ENCODE measurements at places on chromosomes 5 and 9.

GRCh38 chr5:38099205-38100168, 158.9 kb upstream of the EGFLAM start:
- no peak for DNase-seq

DNA sequence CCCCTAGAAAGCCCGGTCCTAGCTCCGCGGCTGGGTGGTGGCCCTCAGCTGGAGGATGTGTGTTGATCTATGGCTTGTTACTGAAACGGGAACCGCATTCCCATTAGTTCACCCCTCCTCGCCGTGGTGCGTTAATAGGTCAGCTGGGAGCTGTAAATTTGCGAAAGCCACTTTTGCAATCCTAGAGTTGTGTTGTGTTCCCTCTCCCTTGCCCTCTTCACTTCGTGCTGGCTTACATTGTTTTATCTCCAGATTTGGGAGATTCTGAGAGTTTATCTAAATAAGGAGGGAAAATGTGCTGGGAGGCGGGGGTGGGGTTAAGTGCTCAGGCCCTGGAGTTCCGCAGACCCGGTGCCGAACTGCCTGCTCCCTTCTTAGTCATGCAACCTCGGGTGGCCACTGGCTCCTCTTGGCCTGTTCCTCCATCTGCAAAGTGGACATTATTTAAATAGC, 62.8 kb downstream of the HMCN2 start:
- DNase-seq, result no peak

DNA sequence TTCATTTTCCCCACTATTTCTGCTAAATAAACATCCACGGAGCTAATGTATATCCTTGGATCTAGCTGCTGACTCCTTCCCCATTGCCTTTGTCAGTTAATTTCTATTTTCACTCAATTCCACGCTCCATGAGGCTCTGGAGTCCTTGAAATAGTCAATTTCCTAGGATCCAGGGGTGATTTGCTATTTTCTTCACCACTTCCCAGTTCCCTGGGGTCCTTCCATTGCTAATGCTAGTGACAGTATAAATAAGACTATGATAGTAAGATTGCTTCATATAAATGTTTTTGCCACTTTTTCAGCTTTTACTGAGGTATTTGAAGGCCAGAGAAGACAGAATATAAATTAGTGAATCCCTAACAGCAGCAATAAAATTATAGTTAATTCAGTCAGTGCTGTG, 13.1 kb downstream of the TSSK1B start:
- DNase-seq, result no peak

- peak; percentile 1 for DNase-seq
These were observed 1.2 kb downstream of the LHFPL2 start for GRCh38 chr5:78647351-78647818.

GRCh38 chr5:55636683-55637082, 75.4 kb downstream of the SLC38A9 start:
- no peak for DNase-seq

DNA sequence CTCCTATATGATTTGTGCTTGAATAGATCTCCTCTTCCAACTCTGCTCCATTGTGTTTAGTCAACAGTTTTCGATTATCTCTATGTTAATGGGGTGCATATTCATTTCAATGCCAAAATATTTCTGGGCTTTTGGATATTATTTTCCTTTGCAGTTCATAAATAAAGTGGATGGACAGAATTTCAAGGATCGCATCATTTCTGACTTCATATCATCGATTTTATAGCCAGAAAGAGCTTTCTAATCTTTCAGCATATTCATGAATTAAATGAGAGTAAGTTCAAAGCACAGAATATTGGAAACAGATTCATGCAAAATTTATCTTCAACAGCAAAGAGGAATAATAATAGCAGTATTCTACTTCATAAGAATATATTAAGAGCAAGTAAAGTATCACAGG, 60.0 kb upstream of the MINAR2 start:
- no peak for DNase-seq

- no peak for DNase-seq
These were observed 315.8 kb upstream of the PDE4D start for GRCh38 chr5:60209146-60209840.

GRCh38 chr9:76873056-76873792, 32.7 kb downstream of the PRUNE2 start:
- no peak for DNase-seq

GRCh38 chr5:166377756-166378155, 1913.7 kb upstream of the WWC1 start:
- no peak for DNase-seq

DNA sequence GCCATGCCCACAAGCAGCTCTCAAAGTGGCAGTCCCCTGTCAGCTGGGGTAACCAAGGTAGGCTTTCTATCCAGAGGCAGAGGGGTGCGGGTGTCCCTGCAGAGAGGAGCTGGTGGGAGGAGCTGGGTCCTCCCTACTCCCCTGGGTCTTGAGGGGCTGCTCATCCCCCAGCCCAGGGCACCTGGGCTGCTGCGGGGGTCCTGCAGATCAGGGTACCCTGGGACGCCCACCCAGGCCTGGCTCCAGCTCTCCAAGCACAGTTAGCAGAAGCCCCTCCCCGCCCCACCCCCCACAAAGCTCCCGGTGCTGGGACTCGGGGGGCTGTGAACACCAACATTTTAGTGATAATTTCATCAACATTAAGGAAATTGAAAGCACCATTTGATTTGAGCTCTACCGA, 29.8 kb downstream of the VAV2 start:
- DNase-seq, result no peak

- no peak for DNase-seq
These were observed 34.0 kb upstream of the AFAP1L1 start for GRCh38 chr5:149237662-149238061.

DNA sequence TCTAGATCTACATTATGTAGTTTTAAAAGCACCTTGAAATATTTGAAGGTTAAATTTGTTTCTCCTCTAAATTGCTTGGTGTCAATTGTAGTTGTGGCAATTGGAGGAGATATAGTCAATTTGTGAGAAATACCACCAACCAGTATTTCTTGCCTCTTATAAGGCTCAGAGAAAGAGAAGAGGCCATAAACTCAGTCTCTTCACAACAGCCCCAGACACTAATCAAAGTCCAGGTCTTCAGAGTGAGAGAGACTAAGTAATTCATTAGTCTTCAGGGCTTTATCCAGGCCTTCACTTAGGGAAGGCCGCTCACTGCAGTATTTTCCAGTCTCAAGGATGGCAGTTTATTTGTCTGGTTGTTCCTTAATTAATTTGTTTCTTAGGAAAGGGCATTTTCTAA, 168.0 kb upstream of the RGMB start:
- no peak for DNase-seq

DNA sequence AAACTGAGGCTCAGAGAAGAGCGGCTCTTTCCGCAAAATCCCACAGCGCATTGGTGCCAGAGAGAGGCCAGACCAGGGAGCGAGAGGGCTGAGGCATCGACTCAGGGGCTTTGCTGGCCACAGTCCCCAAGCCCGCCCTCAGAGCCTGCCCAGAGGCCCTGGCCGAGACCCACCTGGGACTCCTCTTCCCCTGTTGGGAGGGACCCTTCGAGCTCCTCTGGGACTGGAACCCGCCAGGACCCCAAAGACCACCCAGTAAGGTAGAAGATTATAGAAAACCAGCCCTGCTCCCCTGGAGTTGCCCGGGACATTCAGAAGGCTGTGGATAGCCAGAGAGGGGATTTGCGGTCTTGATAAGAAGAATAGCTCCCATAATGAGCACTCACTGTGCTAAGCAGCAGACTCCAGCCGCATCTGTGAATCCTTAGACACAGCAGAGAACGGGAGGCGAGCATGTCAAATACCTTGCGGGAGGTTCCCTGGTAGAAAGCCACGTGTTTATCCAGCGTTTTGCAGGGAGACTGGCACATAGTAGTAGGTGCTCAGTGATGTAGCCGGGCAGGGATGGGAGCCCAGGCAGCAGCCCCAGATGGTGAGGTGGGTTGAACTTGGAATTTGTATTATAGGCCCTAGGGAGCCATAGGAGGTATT, 651 bp upstream of the AK1 start:
- no peak for DNase-seq

DNA sequence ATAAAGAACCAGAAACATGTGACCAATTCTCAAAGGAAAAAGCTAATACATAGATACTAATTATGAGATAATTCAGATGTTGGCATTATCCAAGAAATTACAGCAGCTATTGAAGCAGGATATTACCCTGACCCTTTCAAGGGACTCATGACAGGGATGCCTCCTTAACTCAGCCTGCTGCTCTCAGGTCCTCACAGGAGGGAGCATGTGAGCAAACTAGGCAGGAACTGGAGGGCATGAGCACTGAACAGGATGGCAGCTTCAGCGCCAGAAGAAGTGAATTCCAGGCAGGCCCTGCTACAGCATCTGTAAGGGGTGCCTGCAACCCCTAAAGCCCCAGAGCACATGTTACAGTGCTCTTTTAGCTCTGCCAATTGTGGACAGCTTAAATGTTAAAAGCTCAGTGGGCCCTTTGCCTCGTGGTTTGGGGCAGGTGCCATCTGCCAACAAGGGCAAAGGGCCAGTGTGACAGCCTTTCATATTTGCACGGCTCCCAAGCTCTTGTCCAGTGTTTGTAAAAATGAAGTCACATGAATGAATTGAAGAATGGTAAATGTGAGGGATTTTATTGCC, 464.7 kb upstream of the COX7C start:
- DNase-seq, result no peak

GRCh38 chr9:137046088-137046787, at the start of gene NPDC1:
NPDC1 (minus strand) TSS chr9:137046177; CDS start chr9:137045989, 188 bp downstream.
- DNase-seq, result peak; percentile 80

GRCh38 chr5:16926417-16926816, 9.7 kb downstream of the MYO10 start:
- DNase-seq, result no peak

DNA sequence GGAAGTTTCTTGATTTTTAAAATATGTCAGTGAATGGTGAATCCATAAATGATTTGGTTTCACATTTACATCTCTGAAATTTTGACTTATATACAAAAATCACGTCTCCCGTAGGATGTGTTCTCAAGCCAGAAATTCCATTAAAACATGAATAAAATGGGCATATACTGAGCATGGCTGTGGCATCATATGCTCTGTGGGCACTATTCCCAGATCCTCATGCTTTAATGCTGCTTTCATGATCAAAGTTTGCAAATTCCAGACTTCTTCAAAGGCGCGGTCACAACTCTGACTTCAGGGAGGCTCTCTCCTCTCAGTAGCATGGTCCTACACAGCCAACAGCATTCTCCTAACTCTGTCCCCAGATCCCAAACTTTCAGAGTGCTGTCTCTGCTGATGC, 723.2 kb downstream of the TAF11L14 start:
- no peak for DNase-seq

- DNase-seq, result no peak
These were observed at the start of gene FAXDC2 for GRCh38 chr5:154850255-154851062. FAXDC2 (minus strand) TSS chr5:154850603; CDS start chr5:154838178, 12,425 bp downstream.

DNA sequence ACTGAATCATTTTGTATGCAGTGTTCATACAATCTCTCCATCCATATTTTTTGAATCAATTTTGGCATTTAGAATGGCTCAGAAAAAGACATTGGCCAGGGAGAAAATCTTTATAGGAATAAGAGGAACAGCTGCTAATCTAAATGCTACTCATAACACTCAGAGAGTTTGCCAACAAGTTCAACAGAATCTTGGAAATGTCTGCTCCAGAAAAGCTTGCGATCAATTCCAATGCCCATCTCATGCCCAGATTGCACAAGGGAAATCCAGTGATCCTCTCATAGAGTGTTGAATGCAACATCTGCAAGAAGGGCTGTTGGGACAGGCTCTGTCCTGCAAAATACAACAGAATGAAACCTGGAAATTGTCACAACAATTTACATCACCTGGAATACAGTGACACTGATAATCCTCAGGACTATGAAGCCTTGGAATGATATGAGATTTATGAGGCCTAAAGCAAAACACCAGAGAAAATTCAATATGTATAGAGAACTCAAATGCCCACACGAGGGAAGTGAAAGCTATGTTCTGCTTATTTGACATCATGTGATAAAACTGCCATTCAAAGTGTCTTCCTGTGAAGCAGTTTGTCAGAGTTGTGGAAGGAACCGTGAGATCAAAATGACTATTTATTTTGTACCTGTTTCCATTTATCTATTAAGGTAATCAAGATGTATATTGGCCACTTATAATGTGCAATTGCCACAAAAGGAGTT, 190.1 kb downstream of the PARP8 start:
- no peak for DNase-seq

GRCh38 chr5:96336351-96336985, 96.6 kb downstream of the PCSK1 start:
- peak; percentile 26 for DNase-seq

- DNase-seq, result no peak
These were observed 8.3 kb upstream of the FCHO2 start for GRCh38 chr5:72947498-72947897.

DNA sequence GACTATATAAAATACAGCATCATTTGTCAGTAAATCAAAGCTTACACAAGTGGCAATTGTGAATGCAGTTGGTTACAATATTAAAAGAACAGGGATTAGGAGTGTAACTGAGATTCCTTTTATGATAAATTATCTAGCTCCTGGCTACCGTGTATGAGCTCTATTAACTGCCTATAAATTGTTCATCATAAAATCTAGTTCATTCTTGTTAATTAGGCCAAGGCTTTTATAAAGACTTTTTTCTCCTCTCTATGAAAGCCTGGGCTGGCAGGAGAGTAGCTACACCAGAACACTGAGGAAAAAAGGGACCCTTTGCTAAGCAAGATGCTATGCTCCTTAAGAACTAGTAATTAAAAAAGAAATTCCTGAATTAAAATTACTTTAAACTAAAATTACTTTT, 132.4 kb upstream of the MEF2C start:
- DNase-seq, result no peak

GRCh38 chr5:87151547-87151946, 116.1 kb upstream of the RASA1 start:
- DNase-seq, result no peak

DNA sequence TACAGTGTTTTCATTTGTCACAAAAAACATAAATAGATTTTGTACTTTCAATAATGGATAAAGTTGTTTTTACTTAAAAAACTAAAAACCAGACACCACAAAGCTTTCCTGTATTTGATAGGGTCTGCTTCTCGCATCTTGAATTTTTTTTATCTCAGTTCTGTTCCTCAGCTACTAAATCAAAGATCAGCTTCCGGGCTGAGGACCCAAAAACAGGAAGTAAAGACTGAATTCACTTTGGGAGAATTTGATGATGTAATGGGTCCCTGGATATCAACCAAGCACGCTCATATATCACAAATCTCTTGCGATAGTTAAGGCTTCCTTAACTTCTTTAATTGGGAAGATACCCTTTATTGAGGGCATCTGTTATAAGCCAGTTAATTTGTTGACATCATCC, 24.1 kb downstream of the ITK start:
- DNase-seq, result no peak

- DNase-seq, result no peak
These were observed 1337.2 kb downstream of the PTPRD start for GRCh38 chr9:9275601-9276000.

- no peak for DNase-seq
These were observed 30.0 kb upstream of the STOM start for GRCh38 chr9:121399883-121400607.

- DNase-seq, result no peak
These were observed 2222.7 kb upstream of the WWC1 start for GRCh38 chr5:166068547-166069335.

DNA sequence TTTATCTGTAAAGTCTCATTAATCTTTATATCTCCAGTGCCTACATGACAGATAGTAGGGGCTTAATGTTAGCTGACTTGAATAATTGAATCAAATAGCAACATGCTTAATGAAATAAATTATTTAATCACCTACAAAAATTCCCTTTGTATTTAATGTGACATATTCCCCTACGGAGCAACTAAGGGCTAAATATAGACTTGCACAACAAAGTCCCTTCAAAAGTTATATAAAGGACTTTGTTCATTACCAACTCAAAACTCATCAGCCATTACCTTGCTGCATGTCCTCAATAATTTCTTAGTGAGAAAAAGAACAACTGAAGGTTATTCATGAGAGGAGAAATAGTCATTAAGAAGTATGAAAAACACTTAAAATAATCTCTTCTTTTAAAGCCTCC, 424.6 kb downstream of the HCN1 start:
- DNase-seq, result no peak
